GM13977 (cell line): ENCODE measurements at places on chromosomes 16 and 17.

- no peak for DNase-seq
Observed at GRCh38 chr16:35745821-35746248, 2286.4 kb downstream of the TP53TG3F start.

DNA sequence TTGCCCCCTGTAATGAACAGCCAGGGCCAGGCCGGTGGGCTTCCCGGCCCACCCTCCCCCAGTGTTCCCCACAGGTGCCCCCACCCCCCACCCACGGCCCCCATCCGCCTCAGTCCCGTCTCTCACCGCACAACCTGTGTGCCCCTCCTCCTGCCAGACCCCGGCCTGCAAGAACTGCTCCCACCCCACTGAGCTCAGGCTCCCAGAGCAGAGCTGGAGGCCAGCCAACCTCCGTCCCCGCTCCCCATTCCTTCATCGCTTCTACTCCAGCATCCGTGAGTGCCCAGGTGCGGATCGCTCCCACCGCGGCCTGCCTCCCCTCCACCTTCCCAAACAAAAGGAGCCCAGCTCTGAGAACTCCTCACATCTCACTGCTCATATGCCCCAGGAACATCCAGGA, 4.2 kb downstream of the MVD start:
- no peak for DNase-seq

GRCh38 chr16:87527055-87527724, 34.4 kb upstream of the ZCCHC14 start:
- DNase-seq = no peak

GRCh38 chr17:8153525-8153956, 1.3 kb upstream of the PER1 start:
- no peak for DNase-seq

DNA sequence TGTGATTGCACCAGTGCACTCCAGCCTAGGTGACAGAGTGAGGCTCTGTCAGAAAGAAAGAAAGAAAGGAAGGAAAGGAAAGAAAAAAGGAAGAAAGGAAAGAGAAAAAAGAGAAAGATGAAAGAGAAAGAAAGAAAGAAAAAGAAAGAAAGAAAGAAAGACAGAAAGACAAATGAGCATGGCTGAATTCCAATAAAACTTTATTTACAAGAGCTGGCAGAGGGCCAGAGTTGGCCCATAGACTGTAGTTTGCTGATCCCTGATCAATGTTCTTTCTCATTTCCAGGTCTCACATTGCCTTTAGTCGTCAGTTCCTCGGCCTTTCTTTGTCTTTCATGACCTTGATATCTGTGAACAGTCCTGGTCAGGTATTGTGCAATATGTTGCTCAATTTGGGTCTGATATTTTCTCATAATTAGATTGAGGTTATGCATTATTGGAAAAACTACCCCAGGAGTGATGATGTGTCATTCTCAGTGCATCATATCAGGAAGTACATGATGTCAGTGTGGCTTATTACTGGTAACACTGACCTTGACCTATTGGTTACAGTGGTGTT, 68.5 kb upstream of the MED9 start:
- DNase-seq = no peak

DNA sequence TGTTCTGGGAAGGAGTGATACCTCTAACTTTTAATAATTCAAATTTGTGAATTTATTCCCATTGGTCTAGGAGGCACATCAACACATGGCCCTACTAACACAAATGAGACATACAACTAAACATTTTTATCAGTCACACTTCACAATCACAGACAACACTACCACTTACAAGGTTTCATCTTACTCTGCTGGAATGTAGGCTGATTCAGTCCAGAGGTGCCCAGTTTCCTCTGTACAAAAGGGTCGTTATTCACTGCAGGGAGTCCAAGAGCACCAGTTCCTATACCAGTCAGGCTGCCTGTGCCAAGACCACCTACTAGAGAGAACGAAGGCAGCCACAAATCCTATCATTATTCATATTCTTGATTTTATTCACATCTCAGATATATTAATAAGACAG, 41.4 kb downstream of the SETD6 start:
- DNase-seq = no peak

DNA sequence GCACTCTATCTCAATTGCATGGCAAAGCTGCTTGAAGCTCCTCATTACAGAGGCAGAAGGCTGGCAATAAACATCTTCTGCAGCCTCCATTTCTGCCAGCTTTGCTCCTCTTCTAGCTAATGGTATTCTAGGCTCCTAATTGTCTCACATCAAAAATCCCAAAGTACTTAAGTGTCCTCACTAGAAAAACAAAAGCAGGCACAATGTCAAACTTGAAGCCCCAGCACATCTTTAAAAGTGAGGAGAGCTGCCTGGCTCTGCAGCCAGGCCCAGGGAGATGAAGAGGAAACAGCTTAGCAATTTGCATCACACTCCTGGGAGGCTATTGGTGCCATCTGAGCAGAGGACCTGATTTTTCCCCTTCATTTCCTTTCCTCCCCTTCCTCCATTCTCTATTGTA, 197.1 kb downstream of the KCNJ2 start:
- DNase-seq = no peak

- peak; percentile 46 for DNase-seq
Observed at GRCh38 chr17:9522074-9522473, 53.5 kb downstream of the STX8 start.

DNA sequence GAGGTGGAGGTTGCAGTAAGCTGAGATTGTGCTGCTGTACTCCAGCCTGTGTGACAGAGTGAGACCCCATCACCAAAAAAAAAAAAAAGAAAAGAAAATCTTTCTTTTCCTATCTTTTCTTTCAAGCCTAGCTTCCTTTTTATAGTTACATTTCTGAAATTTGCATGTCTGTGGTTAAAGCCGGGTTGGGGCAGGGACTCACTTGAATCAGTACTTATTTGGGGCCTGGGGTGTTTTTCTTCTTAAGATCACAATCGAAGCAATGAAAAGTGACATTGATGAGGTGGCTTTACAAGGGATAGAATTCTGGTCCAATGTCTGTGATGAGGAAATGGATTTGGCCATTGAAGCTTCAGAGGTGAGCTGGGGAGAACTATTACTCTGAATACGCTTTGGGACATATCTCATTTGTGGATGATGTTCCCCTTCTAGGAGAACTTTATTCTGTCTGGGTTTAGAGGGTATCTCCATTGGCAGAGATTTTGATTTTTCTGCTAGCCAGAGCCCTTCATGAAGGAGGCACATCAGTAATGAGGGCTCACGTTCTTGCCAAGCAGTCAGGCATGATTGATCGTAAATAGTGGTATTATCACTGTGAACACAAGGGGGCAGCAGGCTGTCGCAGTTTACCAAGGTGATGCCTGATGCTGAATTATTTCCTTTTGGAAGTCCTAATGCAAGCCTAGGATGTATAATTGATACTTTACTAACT, 14.3 kb downstream of the KPNB1 start:
- DNase-seq = peak; percentile 55

DNA sequence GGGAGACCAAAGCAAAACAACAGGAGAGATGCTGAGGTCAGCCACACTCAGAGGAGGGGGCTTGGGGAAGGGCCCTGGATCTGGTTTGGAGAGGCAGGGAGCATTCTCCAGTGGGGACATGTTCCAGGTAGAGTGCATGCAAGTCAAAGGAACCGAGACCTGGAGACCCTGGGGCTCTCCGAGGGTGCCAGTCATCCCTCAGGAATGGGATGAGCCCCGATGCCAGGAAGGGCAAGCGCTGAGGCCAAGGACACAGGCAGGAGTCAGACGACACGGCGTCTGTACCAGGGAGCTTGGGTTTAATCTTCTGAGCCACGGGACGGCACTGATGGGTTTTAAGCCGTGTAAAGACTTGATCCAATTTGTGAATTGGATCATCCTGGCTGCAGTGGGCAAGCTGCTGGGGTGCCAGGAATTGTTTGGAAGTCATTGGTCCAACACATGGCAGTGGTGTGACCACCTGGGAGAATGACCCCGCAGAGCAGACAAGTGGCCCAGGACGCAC, 32.9 kb upstream of the ANKRD40CL start:
- DNase-seq = no peak

DNA sequence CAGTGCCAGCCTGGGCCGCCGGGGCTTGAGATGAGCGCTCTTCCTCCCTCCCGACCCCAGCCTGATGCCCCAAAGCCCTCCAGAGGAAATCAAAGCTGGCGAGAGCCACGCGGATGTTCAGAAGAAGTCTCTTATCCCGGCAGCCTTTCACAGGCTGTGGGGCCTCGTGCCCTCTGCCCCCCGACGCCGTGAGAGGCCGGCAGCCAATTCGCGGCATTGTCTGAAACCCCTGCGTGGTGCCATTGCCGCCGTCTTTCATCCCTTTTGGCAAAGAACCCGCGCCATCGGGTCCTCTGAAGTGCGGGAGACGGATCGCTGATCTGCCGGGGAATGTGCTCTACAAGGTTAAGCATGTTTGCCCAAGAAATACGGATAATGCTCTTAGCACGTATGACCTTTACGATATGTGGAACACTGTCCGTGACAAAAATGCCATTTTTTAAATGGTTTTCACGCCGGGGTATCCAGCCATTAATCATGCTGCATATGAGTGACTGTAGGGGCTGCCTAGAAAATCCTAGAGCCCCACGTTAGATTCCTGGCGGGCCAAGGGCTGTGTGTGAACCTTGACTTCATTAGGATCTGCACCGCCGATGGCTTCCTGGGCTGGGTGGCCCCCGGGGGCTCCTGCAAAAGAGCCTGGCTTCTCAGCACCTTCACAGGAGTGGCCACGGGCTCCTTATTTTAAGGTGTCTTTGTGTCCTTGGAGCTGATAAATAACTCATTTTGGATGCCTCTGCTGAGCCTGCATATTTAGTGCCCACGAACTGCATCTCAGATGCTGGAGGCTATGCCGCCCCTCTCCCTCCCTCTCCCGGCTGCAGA, 165.1 kb upstream of the TNRC6C start:
- no peak for DNase-seq

DNA sequence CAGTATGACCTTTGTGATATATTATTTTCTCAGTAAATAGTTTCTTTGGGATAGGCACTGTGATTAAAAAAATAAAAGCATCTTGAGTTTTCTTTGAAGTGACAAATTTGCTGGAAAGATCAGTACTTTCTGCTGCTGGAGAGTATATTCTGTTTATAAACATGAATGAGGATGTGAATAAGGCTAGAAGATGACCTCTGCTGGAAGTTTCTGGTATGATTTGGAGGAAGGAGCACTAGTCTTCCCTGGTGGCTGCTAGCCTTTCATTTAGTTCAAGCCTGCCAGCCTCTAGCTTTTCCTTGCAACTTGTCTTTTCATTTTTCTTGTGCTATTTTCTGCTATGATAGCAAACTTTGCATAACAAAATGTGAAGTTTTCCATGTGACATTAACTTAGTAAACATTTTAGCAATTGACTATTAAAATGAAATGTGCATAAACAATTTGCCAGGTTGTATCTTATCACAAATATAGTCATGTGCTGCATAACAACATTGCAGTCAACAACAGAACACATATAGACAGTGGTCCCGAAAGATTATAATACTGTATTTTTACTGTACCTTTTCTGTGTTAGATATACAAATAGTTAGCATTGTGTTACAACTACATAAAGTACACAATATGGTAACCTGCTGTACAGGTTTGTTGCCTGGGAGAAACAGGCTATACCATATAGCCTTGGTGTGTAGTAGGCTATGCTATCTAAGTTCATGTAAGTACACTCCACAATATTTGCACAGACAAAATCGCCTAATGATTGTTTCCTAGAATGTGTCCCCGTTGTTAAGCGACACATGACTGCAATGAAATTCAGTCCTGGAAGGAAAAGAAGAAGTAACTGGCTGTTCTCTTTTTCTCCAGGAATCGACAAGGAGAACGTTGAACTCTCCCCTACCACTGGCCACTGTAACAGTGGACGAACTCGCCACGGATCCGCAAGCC, 18.1 kb upstream of the RAB11FIP4 start:
- DNase-seq = peak; percentile 35

- no peak for DNase-seq
Observed at GRCh38 chr16:77398495-77398894, 36.3 kb downstream of the ADAMTS18 start.

GRCh38 chr16:59169168-59169567, 435.1 kb upstream of the GOT2 start:
- DNase-seq = no peak

DNA sequence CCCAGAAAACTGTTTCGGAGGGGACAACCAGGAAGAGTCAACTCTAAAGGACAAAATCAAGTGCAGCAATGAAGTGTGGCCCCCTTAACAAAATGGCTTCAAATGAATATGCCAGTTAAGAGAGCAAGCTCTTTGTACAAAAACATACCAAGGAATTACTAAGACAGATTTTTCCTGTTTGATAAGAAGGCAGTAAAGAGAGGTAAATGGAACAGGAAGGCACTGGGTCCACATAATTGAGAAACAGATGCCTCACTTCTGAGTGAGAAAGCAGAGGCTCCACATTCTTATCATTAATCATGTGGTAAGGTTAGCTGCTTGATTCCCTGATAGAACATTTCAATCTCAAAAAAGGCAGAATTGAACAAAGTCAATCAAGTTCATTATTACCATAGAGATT, 44.9 kb downstream of the MBTD1 start:
- DNase-seq = no peak

- no peak for DNase-seq
Observed at GRCh38 chr16:57209780-57210179, 23.7 kb downstream of the RSPRY1 start.

- DNase-seq = no peak
Observed at GRCh38 chr16:11572301-11572995, 14.3 kb downstream of the LITAF start.

DNA sequence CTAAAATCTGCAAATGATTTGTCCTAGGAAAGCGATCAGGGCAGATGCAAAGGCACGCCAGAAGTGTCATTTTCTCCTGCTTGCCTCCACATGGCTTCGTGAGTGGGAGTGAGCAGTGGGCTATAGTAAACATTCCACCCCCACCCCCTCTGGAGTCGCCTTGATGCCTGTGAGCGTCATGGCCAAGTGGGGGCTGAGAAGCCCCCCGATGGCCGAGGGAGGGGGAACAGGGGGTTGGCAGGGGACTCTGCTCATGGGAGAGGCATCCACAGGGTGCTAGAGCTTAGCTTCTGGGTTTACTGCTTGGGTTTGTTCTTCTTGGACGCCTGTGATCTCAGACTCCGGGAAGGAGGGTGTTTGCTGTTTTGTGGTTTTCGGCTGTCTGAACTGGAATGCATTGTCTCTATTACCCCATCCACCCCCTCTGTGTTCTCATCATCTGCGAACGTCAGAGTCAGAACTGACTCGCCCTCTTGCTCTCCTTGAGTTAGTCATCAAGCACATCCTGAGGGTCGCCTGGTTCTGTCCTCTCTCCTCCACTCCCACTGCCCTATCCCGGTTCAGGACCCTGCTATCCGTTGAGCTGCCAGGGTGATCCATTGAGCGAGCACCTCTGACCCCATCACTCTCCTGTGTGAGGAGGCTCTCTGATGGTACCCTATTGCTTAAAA, 15.4 kb downstream of the TNS4 start:
- DNase-seq = no peak

GRCh38 chr17:69547947-69548346, 133.4 kb downstream of the MAP2K6 start:
- DNase-seq = no peak

- no peak for DNase-seq
Observed at GRCh38 chr17:49572806-49573420, 2.8 kb upstream of the NXPH3 start.
